ENCODE measurements at places on chromosomes 1 and 21. TPM values are rescaled to one million over a fixed set of nuclear protein-coding genes. Genes with fewer than 3 reads are reported as not detected.

- no peak for DNase-seq
These were observed 97.7 kb downstream of the NEK7 start for GRCh38 chr1:198254521-198254920.

DNA sequence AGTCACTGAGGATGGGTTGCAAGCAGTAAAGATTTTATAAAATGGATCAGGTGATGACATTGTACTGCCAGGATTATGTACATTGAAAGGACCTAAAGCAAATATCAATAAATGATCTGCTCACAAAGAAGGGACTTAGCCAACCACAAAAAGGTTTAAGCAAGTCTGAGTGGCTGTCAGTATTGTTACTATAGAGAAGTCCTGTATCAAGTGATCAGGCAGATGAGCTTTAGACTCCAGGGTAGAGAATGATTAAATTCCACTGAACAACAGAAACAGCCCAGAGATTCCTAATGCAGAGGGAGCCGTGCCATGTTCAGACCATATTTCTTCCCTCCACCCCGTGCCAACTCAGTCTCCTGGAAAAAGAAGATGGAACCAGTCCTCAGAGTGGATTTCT, 138.9 kb downstream of the SETD4 start:
- no peak for DNase-seq

GRCh38 chr21:26850116-26850643, 5.0 kb upstream of the ADAMTS1 start:
- peak; percentile 55 for DNase-seq

DNA sequence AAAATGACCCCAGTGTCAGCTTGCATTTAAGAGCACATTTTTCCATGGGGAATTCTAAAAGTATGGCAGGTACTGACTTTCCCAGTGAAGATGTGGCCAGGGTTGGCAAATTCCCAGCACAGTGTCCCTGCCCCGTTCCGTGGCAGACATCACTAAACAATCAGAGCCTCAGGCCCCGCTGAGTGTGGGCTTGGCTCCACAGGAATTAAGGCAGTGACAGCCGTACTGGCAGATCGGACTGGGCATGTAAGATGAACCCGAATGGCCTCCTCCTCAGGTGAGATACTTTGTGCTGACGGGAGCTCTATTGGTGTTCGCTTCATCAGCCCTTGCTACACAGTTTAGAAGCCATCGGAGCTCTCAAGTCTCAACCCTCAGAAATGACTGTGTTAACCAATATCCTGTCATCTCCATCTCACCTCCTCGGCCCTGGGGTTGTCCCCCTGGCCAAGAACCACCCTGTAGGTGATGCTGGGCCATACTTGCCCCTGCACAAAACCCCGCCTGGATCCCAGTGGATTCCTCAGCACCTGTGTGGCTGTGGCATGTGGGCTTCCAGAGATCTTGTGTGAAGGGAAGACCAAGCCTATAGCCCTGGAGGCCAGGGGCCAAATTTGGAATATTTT, 29.0 kb upstream of the ABCG1 start:
- no peak for DNase-seq

The RPRD2 gene
- polyA plus RNA-seq = 43.7 TPM

The EPHX1 gene
- 78.9 TPM for polyA plus RNA-seq

The SH2D1B gene
- polyA plus RNA-seq = 0.94 TPM

The CELA2A gene
- polyA plus RNA-seq = not detected

The GPR153 gene
- polyA plus RNA-seq = 37.0 TPM

DNA sequence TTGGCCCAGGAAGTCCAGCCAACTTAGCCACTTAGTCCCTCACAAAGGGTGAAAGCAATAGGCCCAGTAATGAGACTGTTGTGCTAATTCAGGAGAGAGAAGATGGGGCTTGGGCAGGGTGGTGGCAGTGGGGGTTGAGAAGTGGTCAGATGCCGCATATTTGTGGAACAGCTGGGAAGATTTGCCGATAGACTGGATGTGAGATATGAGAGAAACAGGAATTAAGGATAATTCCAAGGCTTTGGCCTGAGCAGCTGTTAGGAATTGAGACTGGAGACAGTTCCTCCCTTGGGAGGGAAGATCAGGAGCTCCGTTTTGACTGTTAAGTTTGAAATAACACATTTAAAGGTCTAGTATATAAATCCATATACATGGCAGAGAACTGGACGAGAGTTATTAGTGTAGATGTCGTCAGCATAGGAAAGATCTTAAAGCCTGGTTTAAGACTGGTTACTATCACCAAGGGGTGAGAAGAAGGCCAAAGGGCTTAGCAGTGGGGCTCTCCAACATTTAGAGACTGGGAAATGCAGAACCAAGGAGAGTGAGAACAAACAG, 323.7 kb upstream of the FAM78B start:
- DNase-seq = no peak

The KCNJ9 gene
- 0.06 TPM for polyA plus RNA-seq

DNA sequence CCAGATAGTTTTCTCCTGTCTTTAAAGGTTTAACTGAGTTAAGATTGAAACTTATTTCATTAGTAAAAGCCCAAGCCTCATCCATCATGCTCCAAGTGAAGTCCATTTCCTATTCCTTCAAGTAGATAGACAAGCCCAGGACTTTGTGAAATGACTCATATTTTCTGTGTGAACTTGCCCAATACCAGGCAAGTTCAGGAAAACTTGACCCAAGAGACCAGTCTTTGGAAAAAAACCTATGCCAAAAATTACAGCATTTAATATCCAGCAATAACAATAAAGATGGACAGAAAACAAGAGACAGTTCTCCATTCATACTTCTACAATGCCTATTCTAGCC, 405 bp upstream of the RAB29 start:
- no peak for DNase-seq

- DNase-seq = no peak
These were observed 69.0 kb upstream of the MUTYH start for GRCh38 chr1:45409276-45409675.

The SLC2A5 gene
- 1.2 TPM for polyA plus RNA-seq

The FMO2 gene
- 24.9 TPM for polyA plus RNA-seq

GRCh38 chr1:110430366-110430765, 20.6 kb upstream of the PROK1 start:
- DNase-seq = no peak

GRCh38 chr1:17627239-17628052, 87.9 kb downstream of the ARHGEF10L start:
- DNase-seq = no peak

- DNase-seq = no peak
These were observed 2.7 kb upstream of the STX12 start for GRCh38 chr1:27770293-27770830.

DNA sequence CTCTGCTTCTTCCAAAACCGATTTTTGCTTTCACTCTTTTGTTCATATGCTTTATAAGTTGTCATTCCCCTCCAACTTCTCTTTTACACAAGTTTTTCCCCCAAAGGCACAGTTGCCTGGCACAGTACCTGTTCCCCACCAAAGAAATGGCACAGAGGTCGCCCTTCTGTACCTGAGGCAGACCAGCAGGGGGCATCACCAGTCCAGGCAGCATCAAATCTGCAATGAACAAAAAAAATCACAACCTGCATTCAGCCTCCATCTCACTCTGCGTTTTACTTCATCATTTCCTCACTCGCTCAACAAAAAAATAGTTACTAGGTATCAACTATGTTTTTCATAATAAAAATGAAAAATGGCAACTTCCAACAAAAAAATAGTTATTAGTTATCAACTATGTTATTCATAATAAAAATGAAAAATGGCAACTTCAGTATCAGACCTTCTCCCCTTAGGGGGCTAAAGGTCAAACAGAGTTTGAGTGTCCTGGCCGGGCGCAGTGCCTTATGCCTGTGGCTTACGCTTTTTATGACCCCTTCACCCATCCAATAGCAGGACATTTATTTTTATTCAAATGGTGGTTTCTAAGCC, 4.1 kb downstream of the EIF2D start:
- DNase-seq = no peak

GRCh38 chr1:154405747-154406571, 816 bp downstream of the IL6R start:
- DNase-seq = no peak

The SELENBP1 gene
- 142 TPM for polyA plus RNA-seq

The ENAH gene
- 253 TPM for polyA plus RNA-seq

The DEDD gene
- 50.4 TPM for polyA plus RNA-seq

DNA sequence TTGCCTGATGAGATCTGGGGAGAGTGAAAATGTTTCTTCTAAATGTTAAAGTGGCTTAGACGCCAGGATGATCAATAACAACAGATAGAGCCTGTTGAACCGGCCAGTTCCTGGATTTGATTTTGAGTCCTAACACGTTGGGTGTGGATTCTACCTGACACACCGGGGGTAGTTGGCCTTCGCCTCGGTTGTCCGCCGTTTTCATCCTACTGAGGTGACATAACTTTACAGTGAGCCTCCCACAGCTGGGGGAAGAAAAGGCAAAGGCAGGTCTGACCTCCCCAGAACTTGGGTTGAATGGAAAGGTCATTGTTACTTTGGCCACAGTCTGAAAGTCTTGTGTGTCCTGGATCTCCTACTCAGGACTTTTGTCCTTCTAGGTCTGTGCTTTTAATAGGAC, 1.1 kb downstream of the PGD start:
- DNase-seq = no peak

The TSPAN2 gene
- polyA plus RNA-seq = 8.4 TPM

DNA sequence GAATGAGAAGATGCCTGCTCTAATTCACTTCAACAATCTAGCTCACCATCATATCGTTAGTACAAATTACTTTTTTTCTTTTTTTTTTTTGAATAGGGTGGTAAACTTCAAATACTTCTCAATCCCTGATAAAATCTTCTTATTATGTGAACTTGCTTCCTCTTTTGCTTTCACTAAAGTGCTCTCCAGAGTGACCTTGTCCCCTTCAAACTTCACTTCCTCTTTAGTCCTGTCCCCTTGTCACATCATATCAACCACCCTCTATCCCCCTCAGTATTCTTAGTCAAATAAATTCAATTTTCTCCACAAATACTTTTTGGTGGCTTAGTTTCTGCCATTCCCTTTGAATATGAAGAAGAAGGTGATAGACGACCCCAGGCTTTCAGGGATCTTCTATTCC, 124.9 kb upstream of the PLXNA2 start:
- DNase-seq = no peak

GRCh38 chr1:18384059-18384458, 96.7 kb upstream of the KLHDC7A start:
- no peak for DNase-seq

DNA sequence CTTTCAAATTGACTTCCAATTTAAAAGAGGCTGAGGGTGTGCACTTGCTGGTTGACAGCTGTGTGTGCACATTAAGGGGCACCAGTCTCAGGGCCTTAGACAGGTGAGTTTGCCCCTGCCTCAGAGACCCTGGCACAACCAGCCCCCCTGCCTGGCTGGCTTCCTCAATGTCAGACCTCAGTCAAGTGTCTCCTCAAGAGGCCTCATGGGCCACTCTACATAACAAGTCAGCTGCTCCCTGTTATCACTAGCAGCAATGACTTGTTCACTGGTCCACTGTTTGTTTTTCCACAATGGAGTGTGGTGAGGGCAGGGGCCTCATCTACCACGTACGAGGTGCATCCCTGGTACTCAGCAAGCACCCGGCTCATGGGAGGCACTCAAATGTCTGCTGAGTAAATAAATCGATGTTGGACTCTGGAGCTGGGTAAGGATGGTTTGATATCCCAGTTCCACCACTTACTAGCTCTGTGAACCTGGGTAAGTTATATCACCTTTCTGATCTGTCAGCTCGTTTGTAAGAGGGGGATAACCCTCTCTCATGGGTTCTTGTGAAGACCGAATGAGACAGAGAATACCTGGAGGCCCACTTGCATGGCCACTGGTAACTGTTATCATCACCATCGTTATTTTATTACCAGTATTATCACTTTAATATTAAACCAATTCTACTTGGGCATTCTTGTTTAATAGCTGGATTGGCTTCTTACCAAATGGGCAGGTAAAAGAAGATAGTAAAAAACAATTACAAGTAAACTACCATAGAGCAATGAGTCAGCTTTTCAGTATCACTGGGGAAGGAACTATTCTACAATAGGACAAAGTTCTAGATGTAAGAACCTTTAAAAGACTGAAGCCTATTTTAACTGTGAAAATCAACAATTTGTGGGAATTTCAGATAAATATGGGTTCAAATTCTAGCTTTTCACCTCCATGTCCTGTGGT, 64.6 kb downstream of the SLC66A1 start:
- no peak for DNase-seq

DNA sequence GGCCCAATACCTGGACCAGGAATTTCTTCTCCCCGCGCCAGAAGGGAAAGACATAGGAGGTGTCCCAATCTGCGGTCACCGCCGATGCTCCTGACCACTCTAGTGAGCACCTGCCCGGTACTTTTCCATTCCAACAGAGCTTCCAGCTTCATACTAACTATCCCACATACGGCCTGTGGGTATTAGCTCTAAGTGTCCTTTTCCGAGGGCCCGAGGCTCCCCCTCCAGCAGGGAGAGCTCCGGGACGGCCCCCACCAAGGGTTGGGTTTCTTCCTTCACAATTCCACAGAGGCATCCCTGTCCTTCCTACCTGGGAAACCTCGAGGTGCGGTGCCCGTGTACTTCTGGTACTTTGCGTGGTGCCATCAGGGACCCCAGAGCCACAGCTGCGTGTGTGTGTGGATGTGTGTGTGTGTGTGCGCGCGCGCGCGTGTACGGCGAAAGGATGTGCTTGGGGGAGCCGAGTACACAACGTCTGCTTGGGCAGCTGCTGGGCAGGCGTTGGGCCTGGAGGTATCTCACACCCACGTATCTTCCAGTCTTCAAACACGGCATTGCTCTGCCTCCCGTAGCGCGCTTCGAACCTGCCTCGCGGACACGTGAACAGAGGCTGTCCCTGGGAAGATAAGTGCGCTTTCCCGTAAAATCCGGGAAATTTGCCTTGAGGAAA, 2.4 kb upstream of the SIM2 start:
- no peak for DNase-seq

DNA sequence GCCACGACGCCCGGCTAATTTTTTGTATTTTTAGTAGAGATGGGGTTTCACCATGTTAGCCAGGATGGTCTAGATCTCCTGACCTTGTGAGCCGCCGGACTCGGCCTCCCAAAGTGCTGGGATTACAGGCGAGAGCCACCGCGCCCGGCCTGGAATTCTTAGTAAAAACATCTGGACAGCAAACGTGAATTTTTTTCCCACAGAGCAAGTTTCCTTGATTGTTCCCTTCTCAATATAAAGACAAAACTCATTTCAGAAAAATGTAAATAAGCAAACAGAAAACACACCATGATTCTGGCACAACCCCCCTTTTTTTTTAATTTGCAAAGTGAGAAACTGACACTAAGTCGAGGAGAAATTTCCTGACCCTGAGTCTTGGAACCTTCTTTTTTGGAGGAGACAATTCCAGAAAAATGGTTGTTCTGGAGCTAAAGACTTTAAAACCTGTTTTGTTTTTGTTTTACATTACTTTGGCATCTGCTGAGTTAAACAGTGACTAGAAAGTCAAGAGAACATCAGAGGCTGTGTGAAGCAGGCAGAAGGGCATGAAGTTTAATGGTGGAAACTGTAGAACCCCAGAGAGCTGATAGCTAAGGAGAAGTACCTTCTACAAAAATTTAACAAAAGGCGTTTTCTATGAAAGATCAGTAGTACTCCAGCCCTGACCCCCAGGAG, 10.3 kb upstream of the HMGCS2 start:
- DNase-seq = no peak

- no peak for DNase-seq
These were observed 96.6 kb upstream of the ERRFI1 start for GRCh38 chr1:8122477-8123407.

The HUNK gene
- polyA plus RNA-seq = 4.9 TPM

The OLFML3 gene
- polyA plus RNA-seq = 251 TPM

GRCh38 chr1:236057546-236057945, 7.3 kb downstream of the NID1 start:
- DNase-seq = no peak

The KCNN3 gene
- polyA plus RNA-seq = 2.5 TPM

The LRRC42 gene
- polyA plus RNA-seq = 35.1 TPM

- DNase-seq = no peak
These were observed 478 bp downstream of the C2CD2 start for GRCh38 chr21:41953249-41953830.

The NPPA gene
- polyA plus RNA-seq = 0.73 TPM

Measured in right lung (tissue), 10 donors.